ENCODE measurements at places on chromosomes 16 and 17. TPM values are rescaled to one million over a fixed set of nuclear protein-coding genes. Genes with fewer than 3 reads are reported as not detected.

TNS4 gene
- polyA plus RNA-seq: 0.01 TPM

NPIPB6 gene
- 1.6 TPM for polyA plus RNA-seq

TBC1D3I gene
- polyA plus RNA-seq: 0.12 TPM

ST6GALNAC1 gene
- 0.41 TPM for polyA plus RNA-seq

MT1A gene
- 2,112 TPM for polyA plus RNA-seq

GP2 gene
- polyA plus RNA-seq: 2.9 TPM

TP53TG3 gene
- polyA plus RNA-seq: 0.36 TPM

MYO15A gene
- 0.68 TPM for polyA plus RNA-seq

BAIAP2 gene
- 23.7 TPM for polyA plus RNA-seq

CEP295NL gene
- 0.15 TPM for polyA plus RNA-seq

C16orf92 gene
- not detected for polyA plus RNA-seq

MSL1 gene
- 33.8 TPM for polyA plus RNA-seq

EFCAB13 gene
- 1.5 TPM for polyA plus RNA-seq

PYDC1 gene
- not detected for polyA plus RNA-seq

CCL18 gene
- polyA plus RNA-seq: 12.0 TPM

TAT gene
- 0.01 TPM for polyA plus RNA-seq

COX4I1 gene
- polyA plus RNA-seq: 1,232 TPM

GRAPL gene
- polyA plus RNA-seq: 3.8 TPM

TPPP3 gene
- polyA plus RNA-seq: 33.7 TPM

KCNH6 gene
- 0.06 TPM for polyA plus RNA-seq

SLC16A5 gene
- polyA plus RNA-seq: 5.6 TPM

CIITA gene
- polyA plus RNA-seq: 7.6 TPM

KSR1 gene
- 28.7 TPM for polyA plus RNA-seq

FBXW10B gene
- polyA plus RNA-seq: 0.88 TPM

C16orf95 gene
- 8.8 TPM for polyA plus RNA-seq

KIF18B gene
- polyA plus RNA-seq: 0.09 TPM

NTN1 gene
- polyA plus RNA-seq: 2.0 TPM

SLC35B1 gene
- 20.2 TPM for polyA plus RNA-seq
